ENCODE measurements at places on chromosomes 2 and 18.

- DNase-seq: no peak
Observed at GRCh38 chr2:172311921-172312345, 115.5 kb upstream of the ITGA6 start.

- DNase-seq: no peak
Observed at GRCh38 chr2:20465716-20466394, 19.0 kb downstream of the RHOB start.

DNA sequence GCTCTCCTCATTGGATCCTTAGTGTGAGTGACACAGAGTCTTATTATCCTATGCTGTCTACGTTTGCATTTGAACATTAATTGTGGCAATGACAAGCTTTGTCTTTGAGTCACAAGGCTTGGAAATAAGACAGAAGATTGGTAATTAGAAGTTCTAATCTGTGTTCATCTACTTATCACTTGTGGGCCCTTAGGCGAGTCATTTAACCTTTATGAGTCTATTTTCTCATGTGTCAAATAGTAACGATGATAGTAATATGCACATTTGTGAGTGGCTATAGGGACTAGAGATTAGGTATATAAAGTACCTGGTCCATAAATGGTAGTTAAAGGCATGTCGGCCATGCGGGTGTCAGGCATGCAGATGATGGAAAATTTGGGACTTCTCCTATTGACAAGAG, 105.6 kb upstream of the NABP1 start:
- no peak for DNase-seq

DNA sequence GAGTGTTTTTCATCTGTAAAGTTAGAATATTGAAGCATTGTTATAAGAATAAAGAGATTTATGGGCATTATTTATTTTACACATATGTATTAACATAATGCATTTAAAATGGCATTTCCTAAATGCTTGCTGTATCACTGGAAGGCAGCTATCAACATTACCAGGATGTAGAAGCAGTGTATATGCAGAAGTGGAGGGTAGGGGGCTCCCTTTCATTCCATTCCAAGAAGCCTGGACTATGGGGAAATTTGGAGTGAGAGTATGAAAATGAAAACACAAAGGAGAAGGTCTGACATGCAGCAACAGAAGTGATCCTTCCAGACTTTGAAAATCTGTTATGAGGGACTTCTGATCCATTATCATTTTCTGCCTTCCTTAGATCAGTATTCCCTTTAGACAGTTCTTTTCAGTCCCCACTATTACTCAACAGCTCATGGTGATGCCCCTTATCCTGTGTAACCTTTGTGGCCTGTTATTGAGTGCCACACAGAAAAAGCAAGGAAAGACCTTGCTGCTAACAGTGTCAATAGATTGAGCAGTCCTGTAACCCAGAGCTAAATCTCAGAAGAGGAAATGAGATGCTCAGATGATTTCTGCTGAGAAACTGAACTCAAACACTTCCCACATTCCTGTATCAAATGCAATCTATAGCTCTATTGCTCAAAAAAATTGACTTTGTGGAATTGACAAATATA, 216.6 kb downstream of the HNMT start:
- DNase-seq: no peak

GRCh38 chr2:232126301-232127099, 165.0 kb downstream of the DIS3L2 start:
- DNase-seq: no peak

DNA sequence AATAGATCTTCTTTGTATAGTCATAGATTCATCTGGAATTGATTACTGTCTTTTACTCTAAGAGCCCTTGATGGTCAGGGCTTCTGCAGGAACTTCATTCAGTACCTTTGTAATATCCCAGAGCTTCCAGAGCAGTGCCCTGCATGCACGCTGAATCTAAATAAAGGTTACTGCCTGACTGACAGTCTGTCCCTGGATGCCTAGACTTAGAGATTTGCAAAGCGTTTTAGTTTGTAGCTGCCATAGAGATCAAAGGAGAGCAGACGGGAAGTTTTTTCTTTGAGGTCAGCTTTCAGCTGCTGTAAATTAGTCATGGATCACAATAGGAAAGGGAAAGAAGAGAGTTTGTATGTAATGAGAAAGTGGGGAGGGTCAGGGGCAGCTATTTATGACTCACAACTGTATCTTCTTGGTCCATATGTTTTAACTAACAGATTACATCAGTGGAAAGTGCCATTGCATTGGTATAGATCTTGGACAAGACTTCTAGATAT, 45.2 kb upstream of the NYAP2 start:
- DNase-seq: no peak

DNA sequence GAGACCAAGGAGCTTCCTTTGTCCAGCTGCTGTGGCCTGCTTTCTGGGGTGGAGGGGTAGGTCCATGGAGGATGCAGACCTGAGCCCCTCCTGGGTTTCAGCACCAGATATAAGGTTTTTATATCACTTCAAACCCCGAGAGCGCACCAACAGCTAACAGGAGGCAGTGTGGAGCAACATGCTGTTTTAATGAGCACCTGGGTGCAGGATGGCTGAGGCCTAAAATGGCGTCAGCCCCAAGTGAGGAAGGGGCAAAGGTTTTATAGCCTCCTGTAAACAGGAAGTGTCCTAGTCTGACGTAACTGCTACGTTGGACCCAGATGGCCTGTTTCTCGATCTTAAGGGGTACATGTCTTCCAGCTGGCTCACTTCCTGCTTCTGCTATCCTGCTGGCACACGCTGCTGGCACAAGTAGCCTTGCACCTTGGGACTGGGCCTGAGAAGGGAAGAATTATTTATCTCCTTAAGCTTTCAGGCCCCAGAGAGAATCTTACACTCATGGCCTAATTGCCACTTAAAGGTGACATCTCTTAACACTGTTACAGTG, 11.4 kb upstream of the REG1B start:
- DNase-seq: no peak

- no peak for DNase-seq
Observed at GRCh38 chr2:211329421-211329820, 773.0 kb downstream of the CPS1 start.

DNA sequence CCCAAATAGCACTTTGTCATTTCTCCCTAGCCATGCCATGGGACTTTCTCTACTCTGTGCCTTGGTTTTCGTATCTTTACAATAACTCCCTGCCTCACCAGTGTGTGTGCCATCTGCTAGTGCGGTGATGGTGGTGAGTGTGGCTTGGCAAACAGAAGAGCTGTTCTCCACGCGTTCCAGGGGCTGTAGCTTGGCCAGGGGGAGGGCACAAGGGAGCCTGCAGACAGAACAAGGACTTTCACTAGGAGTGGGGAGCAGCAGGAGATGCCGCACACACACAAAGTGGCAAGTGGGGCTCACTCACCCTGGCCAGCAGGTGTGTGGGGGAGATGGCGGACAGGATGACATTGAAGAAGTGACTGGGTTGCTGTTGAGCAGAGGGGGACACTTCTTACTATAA, 196.9 kb downstream of the HAUS1 start:
- DNase-seq: no peak

DNA sequence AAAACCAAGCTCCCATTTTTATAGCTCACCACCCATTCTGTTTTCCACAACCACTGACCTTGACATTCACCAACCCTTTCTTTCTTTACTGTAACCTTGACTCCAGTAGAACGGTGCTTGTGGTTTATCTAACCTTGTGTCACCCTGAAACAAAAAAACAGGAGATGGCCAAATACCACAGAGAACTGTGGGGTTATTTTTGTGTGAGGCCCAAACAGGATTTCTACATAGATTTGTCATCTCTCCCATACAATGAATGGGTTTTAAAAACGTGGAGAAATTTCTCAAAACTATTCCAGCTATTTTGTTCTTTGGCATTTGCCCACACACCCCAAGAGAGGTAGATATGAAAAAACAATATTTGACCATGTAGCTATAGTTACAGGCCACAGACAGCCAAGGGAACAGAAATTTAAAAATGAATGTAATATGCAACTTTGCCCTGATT, 231.3 kb upstream of the TANK start:
- no peak for DNase-seq

GRCh38 chr2:228352048-228352447, 170.6 kb upstream of the SPHKAP start:
- DNase-seq: no peak

GRCh38 chr2:167733747-167734146, 513.6 kb downstream of the STK39 start:
- no peak for DNase-seq

DNA sequence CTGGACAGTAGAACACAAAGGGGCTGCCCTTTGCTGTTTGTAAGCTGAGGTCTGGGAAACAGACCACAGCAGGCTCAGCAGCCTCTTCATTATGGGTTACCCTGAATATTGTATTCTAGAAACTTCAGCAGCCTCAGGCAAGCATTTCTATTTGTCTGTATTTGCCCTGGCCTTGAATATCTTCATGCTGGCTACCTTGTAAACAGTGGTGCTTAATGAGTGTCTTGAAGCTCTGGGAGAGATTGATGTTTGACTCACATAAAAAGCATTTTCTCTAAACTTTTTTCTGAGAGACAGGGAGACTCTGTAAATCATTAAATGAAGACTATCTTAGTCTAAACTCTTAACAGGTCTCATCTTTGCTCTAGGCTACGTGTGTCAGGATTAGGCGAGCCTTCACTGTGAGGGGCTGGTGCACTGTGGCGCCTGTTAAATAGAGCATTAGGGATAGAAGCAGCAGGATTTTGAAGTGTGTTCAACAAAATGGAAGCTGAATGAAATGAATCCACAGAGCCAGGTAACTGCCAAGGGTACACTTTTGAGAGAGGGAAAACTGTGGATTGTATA, 53.1 kb upstream of the MEX3C start:
- DNase-seq: no peak

DNA sequence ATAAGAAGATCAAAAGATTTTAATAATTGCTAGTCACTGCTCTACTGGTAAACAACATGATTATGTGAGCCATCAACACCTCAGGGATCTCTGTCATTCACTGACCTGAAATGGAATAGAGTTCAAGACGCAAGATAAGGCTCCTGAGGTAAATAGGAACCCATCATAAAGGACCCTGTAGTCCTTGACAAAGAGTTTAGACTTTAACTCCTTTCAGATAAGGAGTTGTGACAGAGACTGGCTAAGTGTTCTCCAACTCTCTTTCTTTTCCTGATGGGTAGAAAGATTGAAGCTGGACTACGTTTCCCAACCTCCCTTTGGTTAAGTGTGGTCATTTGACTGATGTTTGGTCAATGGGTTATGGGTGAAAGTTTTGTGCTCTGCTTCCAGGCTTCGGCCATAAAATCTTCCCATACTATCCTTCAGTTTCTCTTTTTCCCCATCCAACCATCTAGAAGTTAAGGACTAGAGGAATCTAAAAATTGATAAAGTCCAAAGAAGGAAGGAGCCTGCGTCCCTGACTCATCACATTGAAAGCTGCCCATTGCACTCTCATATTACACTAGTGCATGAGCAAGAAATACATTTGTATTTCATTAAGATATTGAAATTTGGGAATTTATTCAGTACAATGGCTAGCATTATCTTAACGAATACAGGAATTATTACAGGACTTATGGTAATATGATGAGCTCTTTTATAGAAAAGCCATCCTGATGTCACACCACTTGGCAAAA, 293.7 kb upstream of the ACVR2A start:
- DNase-seq: no peak

- no peak for DNase-seq
Observed at GRCh38 chr2:167689444-167689843, 558.0 kb downstream of the STK39 start.

DNA sequence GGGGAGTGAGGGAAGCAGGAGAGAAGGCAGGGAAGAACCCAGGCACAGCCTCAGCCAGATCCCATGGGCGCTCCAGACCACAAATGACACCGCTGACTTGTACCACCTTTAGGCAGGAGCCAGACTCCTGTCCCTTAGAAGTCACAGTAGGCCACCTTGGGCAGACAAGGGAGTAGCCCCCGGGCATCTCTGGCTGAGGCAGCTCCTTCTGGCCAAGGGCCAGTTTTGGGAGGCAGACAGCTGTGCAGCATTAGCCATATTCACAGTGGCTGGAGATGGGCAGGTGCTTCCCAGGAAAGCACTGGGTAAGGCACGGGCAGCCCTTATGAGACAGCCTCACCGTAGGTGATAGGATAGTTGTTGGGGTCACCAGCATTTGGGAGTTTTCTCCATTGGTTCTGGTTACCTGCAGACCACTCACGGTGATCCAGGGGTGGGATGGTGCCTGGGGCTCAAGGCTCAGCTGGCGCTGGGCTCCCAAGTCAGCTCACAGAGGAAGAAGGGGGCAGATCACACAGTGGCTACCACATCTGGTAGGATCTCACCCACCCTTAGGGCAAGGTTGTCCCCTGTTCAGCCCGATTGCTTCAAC, 2.1 kb downstream of the ASTL start:
- DNase-seq: no peak

DNA sequence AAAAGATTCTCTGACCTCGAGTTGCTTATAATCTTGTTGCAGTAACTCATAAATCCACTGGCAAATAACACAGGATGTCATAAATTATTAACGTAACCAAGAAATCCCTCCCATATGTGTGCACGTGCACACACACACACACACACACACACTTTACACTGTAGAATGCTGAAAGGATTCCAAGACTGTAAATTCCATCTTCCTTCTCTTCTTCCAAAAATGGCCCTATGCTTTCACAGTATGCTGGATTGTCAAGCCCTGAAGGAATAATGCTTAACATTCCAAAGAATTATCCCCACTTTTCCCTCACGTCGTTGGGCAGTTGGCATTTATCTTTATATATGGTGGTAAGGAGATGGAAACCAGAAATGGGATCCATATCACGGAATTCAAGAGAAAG, 117.5 kb upstream of the CRIM1 start:
- DNase-seq: no peak

GRCh38 chr2:197931661-197932312, 127.4 kb downstream of the PLCL1 start:
- no peak for DNase-seq

GRCh38 chr2:180222644-180223043, 215.5 kb upstream of the CWC22 start:
- DNase-seq: no peak

DNA sequence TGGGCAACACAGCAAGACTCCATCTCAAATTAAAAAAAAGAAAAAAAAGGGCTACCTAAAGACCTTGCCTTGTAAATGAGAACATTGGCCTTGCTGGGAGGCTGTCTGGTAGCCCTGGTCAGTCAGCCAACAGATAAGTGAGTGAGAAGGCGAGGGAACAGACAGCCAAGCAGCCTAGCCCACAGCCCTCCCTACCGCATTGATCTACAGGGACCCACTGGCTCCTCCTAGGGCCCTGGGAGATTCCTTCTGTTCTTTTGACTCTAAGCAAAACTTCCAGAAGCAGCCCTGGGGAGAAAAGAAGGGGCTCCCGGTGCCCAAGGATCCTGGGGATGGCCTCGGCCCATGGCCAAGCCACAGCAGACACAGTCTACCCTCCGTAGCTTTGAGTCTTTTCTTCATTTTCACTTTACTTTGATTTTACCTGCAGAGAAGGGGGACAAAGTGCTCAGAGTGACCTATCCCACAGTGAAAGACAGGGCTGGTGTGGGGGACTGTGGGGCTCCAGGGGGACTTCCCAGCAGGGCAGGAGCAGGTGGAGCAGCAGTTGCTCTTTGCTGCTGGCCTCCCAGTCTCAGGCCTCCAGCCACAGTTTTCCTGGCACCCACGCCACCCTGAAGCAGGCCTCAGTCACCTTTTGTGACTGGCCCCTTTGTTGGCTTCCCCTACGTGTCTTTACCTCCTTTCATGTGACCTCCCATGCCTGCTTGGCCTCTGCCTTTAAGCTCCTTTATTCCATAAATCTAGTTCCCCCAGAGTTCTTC, 5.1 kb downstream of the CEP68 start:
- no peak for DNase-seq

GRCh38 chr18:72542984-72543356, 1.2 kb downstream of the CBLN2 start:
- no peak for DNase-seq

- DNase-seq: no peak
Observed at GRCh38 chr18:26710470-26711096, 154.9 kb downstream of the AQP4 start.

GRCh38 chr2:69890881-69891280, 2.9 kb upstream of the SNRNP27 start:
- no peak for DNase-seq

Measured in hematopoietic multipotent progenitor cell treated with erythropoietin and hydrocortisone succinate and interleukin-3 and kit ligand, for 15 days (in vitro differentiated cells).